G401 (cell line): ENCODE measurements at places on chromosomes 3 and 15.

DNA sequence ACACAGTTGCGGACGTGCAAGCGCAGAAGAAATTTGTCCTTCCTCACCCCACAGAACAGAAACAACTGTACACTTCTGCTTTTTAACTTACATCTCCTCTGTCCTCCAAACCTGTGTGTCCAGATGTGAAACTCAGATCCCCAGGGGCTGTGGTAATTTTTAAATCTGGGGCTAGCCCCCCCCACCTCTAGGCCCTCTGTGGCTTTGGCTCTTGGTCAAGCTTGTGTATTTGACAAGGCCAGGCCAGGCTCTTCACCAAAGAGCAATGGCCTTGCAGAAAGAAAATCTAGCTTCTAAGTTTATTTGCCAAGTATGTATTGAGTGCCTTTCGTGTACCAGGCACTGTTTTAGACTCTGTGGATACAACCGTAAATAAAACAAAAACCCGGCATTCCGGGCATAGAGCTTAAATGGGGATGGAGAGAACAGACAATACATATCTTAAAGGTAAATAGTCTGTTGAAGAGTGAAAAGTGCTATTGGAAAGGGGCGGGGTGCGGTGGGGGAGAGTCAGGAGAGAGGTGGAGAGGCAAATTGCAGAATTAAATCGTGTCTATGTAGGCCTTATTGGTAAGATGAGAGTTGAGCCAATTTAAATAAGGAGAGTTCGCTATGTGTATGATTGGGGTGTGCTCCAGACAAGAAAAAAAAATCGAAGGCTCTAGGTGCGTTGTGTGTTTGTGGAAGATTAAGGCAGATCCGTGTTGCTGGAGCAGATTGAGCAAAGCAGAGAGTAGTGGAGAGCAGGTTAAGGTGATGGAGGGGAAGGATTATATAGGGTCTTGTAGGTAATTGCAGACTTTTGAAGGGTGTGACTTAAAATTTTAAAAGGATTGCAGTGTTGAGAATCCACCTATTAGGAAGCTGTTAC, 781 bp upstream of the DPH6 start:
- no peak for DNase-seq

DNA sequence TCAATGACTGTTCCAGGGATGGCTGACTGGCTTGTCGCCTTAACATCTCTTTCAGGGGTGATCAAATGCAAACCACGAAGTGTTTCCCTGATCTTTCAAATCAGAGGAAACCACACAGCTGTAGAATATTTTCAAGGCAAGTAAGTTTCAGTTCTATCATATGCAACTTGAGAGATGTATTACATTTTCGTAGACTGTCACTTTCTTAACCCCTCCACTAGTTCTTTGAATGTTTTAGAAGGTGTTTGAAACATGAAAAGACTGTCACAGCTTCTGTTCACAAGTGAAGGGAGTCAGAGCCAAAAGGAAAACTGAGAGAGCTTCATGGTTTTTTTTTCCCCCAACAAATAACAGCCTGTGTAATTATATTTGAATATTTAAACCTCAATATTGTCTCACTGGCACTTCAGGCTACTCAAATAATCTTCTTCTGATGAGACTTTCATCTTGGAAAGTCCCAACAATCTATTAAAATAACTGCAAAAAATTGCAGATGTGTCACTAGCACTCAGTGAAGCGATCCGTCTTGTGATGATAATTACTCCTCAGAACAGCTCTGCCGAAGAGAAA, 25.9 kb upstream of the CAPN7 start:
- no peak for DNase-seq

GRCh38 chr3:41866298-41866697, 95.6 kb downstream of the ULK4 start:
- DNase-seq, result no peak

GRCh38 chr15:27273506-27273905, 302.5 kb downstream of the GABRG3 start:
- no peak for DNase-seq

DNA sequence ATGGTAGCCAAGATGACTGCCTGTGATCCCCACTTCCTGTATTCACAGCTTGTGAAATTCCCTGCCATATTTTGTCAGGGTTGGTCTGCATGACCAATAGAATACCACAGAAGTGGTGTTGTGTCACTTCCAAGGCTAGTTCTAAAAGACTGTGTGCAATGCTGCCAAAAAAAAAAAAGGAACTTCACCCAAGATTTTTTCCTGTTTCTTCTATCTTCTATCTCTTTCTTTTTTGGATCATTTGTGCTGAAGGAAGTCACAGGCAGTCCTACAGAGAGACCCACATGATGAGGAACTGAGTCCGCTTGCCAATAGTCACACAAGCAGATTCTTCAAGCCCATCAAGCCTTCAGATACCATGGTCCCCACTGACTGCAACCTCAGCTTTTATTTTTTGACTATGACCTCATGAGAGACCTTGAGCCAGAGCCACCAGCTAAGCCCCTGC, 18.1 kb upstream of the RAF1 start:
- DNase-seq, result no peak

GRCh38 chr3:52030714-52031310, 25.6 kb downstream of the DUSP7 start:
- DNase-seq, result no peak

GRCh38 chr3:33075995-33076394, 21.0 kb downstream of the GLB1 start:
- no peak for DNase-seq

DNA sequence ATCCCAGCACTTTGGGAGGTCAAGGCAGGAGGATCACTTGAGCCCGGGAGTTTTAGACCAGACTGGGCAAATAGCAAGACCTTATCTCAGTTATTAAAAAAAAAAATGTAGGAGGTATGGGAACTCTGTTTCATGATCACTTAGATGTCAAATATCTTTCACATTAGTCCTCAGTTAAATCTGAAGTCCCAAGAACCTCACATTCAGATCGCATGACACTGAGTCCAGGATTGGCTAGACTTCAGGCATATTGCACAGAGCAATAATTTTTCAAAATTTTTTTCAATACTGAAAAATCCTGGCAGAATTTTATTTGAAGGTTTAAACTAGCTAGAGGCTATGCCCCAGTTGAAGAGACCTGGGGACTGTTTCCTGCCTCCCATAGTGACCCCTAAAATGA, 56.3 kb upstream of the ZNF148 start:
- no peak for DNase-seq

GRCh38 chr3:168472783-168473182, 377.1 kb upstream of the GOLIM4 start:
- DNase-seq, result no peak

GRCh38 chr3:54299169-54299935, 177.0 kb downstream of the CACNA2D3 start:
- DNase-seq, result no peak

- DNase-seq, result no peak
Observed at GRCh38 chr3:125965505-125965904, 3.5 kb upstream of the ROPN1B start.

DNA sequence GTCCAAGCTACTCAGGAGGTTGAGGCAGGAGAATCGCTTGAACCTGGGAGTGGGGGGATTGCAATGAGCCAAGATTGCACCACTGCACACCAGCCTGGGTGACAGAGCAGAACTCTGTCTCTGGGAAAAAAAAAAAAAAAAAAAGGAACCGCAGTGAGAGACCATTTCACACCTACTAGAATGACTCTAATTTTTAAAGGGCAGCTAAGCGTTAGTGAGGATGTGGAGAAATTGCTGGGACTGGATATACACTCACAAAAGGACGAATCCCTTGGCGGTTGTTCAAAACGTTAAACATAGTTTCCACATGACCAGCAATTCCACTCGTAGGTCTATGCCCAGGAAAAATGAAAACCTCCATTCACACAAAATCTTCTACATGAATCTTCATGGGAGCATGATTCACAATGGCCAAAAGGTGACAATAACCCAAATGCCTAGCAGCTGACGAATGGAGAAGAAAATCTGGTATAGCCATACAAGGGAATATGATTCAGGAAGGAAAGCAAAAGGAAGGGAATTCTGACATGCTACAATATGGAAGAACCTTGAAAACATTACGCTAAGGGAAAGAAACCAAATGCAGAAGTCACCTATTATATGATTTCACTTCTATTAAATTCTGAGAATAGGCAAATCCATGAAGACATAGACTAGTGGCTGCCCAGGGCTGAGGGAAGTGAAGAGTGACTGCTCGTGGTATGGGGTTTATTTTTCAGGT, 127.0 kb downstream of the CHSY1 start:
- no peak for DNase-seq
